ENCODE measurements at places on chromosomes 16 and 17. TPM values are rescaled to one million over a fixed set of nuclear protein-coding genes. Genes with fewer than 3 reads are reported as not detected.

Gene ZNF597
- total RNA-seq: 2.7 TPM

Gene SLC22A31
- not detected for total RNA-seq

Gene ATAD5
- total RNA-seq: 8.9 TPM

Gene CCL1
- total RNA-seq: not detected

Gene KRT31
- total RNA-seq: not detected

Gene FAM234A
- 68.9 TPM for total RNA-seq

Gene SYNGR3
- 1.1 TPM for total RNA-seq

Gene ZP2
- total RNA-seq: not detected

Gene PIPOX
- total RNA-seq: 2.9 TPM

Gene COPZ2
- total RNA-seq: 8.6 TPM

Gene USP43
- 0.93 TPM for total RNA-seq

Gene CACNA1H
- total RNA-seq: 1.7 TPM

Gene KRTAP4-1
- total RNA-seq: not detected

Gene TEKT1
- total RNA-seq: not detected

Gene MYH2
- not detected for total RNA-seq

Gene CRHR1
- total RNA-seq: not detected

Gene C16orf96
- total RNA-seq: not detected

Gene PYCARD
- 103 TPM for total RNA-seq

Gene IL17C
- not detected for total RNA-seq

Gene ZNF276
- 23.6 TPM for total RNA-seq

Gene RNF222
- not detected for total RNA-seq

Gene GUCY2D
- not detected for total RNA-seq

Gene IGF2BP1
- total RNA-seq: not detected

Gene KIF22
- total RNA-seq: 48.5 TPM

Gene OR4D2
- total RNA-seq: not detected

Gene KIF18B
- total RNA-seq: 10.8 TPM
